Activated naive CD8-positive, alpha-beta T cell treated with anti-CD3 and anti-CD28 coated beads, Interleukin-2, amount 50 U/mL, for 16 hours (primary cell): ENCODE measurements at places on chromosomes 5 and 9.

DNA sequence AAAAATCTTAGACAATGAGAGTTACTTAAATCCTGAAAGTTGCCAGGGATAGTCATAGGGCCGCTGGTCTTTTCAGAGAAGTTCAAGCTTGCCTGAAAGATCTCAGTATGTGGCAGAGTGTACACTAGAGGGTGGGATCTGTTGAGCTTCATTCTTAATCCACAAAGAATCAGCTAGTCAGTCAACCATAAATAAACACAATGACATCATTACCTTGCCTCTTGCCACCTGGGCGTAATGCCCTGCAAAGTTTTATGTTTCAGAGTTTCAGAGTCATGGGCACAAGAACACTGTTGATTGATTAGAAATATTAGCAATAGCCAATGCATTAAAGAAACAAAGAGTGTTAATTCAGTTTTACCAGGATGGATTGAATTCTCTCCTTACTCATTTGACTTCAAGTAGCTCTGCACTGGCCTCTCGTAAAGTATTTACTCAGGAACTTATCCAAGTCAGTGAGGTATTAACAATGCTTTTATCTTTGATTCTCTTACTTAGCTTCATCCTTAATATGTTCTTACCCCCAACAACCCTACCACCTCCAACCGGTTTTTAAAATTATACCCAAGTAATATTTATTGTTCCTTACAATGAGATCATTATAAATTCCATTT lies 14.3 kb upstream of the ANXA1 start:
- no peak for DNase-seq

- DNase-seq = no peak
These were observed 174.8 kb downstream of the ENC1 start for GRCh38 chr5:74465724-74466123.

DNA sequence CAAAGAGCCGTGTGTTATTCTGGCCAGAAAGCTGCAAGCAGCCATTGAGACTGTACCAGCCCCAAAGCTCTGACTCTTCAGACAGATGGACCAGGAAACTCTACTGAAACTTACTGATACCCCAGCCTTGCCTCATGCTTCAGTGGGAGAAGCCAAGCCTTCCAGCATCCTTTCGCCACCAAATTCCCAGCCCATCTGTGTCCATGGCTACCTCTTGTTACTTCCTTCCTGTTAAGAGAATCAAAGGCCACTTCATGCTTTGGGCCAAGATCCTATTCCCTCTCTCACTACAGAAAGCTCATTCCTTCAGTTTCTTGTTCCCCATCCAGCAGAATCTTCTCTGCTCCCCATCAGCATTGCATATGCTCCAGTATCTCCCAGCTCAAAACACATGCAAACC lies 46.9 kb upstream of the FREM1 start:
- no peak for DNase-seq

DNA sequence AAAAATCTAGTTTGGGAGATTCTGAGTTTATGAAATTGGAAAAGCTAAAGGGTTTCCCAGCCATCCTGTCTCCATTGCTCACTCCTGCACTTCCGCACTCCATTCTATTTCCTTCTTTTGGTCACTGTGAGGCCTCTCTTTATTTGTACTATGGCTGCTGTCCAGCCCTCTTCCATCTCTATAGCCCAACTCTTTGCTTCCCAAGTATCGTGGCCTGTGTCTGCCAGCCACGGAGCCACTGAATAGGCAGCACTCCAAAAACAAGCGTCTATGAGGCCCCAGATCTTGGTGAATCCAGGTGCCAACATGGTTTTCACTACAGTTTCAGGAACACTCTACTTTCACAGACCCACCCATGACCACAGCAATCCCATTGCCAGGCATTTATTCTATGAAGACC lies 37.2 kb downstream of the GRAMD2B start:
- no peak for DNase-seq

DNA sequence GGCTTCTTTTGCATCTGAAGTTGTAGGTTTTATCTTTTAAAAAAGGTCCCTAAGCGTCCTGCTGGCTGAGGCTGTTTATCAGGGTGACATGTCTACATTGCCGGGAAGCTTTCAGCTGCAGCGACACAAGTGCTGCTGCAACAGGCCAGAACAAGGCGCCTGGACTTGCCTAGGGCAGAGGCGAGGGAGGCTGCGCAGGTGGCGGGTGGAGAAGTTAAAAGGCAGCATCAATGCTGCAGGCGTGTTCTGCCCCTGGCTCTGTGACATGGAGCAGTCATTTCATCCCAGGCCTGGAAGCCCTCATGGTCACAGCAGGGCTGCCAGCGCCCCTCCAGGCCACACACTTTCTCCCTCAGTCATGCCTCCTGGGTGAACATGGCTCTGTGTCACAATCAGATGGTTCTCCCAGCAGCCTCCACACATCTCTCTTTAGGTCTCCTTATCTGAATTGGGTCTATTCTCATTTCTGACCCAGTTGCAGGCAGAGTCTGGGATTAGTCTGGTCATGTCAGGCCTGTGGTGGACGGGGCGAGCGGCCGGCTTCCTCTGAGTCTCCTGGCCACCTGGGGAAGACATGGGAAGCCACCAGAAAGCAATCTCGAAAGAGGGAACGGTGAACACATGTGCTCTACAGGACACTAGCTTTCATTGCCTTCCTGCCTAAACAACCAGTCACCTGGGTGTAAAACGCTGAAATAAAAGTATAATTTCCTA lies 41.3 kb downstream of the IRX2 start:
- DNase-seq = no peak

DNA sequence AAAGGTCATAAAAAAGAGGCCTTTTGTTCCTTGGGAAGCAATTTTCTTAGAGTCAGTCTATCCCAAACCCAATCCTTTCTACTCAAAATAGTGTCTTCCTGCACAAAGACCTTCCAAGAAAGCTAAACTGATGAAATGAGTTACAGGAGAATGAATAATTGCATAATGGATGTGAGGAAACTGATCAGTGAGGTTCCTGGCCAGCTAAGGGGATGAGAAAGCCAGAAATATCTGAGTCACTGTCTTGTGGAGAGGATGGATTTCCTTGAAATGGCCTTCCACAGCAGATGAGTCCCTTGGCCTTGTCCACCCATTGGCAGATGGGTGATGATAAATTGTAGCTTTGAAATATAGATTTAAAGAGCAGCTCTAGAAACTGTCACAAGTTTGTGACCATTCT lies 756.1 kb downstream of the DNAH5 start:
- no peak for DNase-seq
